ENCODE measurements at places on chromosomes 7 and 10.

- DNase-seq: peak; percentile 15
- peaks cover 15% of the 10 kb centered on the region for H3K4me1 ChIP-seq
- no peaks in the 10 kb centered on the region for H3K36me3 ChIP-seq
- H3K27ac ChIP-seq: no peak within 1 kb of the TSS
- no peak within 1 kb of the TSS for H3K4me3 ChIP-seq
- peaks cover 24% of the 10 kb centered on the region for H3K27me3 ChIP-seq
Observed at GRCh38 chr7:120988591-120989256, at the start of gene CPED1. Gene CPED1 (plus strand): TSS chr7:120988711. CDS start chr7:120989622, 911 bp downstream.

- no peaks in the 10 kb centered on the region for H3K4me1 ChIP-seq
- no peak overlapping the region for H3K4me3 ChIP-seq
- no peaks in the 10 kb centered on the region for H3K36me3 ChIP-seq
- peaks cover 12% of the 10 kb centered on the region for H3K27me3 ChIP-seq
- no peak overlapping the region for H3K27ac ChIP-seq
Observed at GRCh38 chr10:47369251-47369894, 14.7 kb downstream of the ZNF488 start.

DNA sequence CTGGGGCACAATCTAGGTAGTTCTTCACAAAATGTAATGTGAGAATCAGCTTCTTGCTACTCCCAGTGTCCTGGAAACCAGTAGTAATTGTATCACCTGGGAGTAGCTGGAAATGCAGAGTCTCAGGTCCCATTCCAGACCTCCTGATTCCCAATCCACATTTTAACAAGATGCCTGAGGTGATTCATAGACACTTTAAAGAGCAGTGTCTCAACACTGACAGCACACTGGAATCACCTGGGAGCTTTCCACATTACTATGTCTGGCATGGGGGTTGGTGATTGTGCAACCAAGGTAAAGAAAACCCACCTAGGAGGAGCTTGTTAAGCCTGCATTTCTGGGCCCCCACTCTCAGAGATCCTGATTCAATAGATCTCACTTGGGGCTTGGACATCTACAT is 11.1 kb downstream of the DPY19L1 start:
- H3K4me3 ChIP-seq: no peak overlapping the region
- no peaks in the 10 kb centered on the region for H3K36me3 ChIP-seq
- no peak overlapping the region for H3K27ac ChIP-seq
- DNase-seq: no peak
- H3K4me1 ChIP-seq: no peaks in the 10 kb centered on the region

- H3K36me3 ChIP-seq: no peaks in the 10 kb centered on the region
- H3K4me1 ChIP-seq: no peaks in the 10 kb centered on the region
- no peak for DNase-seq
- no peak overlapping the region for H3K4me3 ChIP-seq
Observed at GRCh38 chr7:75663302-75663907, 75.3 kb downstream of the HIP1 start.

DNA sequence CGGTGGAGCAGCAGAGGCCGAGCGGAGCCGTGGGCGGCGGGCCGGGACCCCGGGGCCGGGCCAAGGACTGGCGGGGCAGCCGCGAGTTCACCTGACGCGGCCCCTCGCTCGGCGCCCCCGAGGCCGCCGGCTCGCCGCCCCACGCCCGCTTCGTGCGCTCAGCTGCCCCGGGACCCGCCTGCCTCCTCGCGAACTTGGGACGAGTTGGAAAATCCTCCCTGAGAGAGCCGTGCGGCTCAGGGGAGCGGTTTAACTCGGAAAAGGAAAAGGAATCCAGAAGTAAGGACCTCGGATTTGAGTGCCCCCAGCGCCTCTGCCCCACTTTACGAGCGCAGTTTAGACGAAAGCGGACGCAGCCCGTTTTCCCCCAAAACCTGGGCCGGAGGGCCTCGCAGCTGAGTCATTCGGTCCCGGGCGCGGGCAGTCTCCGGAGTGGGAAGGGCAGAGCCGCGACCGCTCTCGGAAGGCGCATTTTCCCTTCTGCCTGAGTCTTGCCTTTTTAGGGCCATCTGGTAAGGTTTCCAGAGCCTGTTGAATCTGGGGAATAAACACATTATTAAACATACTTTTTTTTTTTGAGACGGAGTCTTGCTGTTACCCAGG is 744 bp downstream of the CREM start:
- H3K4me1 ChIP-seq: peaks cover 46% of the 10 kb centered on the region
- no peaks in the 10 kb centered on the region for H3K36me3 ChIP-seq

DNA sequence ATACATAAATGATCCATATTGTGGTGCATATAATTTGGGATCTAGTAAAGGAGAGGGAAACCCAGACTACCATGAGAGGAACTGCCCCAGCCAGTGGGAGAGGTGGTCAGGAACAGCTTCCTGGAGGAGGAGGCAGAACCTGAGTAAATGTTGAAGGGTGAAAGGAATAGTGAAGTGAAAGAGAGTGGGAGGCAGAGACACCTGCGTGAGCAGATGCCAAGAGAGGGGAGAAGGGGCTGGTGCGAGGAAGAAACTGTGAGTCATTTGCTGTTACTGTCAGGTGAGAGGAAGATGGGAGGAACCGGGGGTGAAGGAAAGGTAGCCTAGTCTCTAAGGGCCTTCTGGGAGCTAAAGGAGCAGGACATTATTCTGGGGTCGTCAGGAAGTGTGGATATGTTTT is 294.8 kb downstream of the GRID1 start:
- DNase-seq: no peak
- no peak overlapping the region for H3K27ac ChIP-seq
- no peaks in the 10 kb centered on the region for H3K4me1 ChIP-seq
- H3K36me3 ChIP-seq: no peaks in the 10 kb centered on the region
- H3K27me3 ChIP-seq: peaks cover 9% of the 10 kb centered on the region

GRCh38 chr7:25725451-25725850 is 426.5 kb upstream of the NFE2L3 start:
- no peak for DNase-seq
- no peaks in the 10 kb centered on the region for H3K36me3 ChIP-seq
- H3K27ac ChIP-seq: no peak overlapping the region

DNA sequence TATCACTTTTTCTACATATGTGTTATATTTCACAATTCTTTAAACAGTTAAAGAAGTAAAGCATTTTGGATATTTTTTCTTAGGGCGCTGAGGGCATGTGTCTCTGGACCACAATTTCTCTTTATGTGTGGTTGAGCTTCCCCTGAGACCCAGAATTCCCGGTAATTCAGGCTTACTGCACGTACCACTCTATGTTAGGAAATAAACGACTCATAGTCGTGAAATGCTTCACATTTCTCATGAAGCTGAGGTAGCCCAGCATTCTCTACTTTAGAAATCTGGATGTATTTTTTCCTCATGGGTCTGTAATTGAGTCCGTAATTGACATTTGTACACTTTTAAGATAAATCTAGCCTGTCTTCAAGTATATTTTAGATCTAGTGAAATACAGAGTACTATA is 170.6 kb downstream of the FZD1 start:
- no peak for DNase-seq
- no peaks in the 10 kb centered on the region for H3K27me3 ChIP-seq
- H3K4me1 ChIP-seq: no peaks in the 10 kb centered on the region
- no peaks in the 10 kb centered on the region for H3K36me3 ChIP-seq

GRCh38 chr10:101774589-101775272 is 1.2 kb downstream of the FGF8 start:
- no peaks in the 10 kb centered on the region for H3K4me1 ChIP-seq
- no peak overlapping the region for H3K4me3 ChIP-seq
- H3K27me3 ChIP-seq: no peaks in the 10 kb centered on the region
- H3K36me3 ChIP-seq: no peaks in the 10 kb centered on the region

- no peaks in the 10 kb centered on the region for H3K36me3 ChIP-seq
- no peak overlapping the region for H3K27ac ChIP-seq
- H3K4me1 ChIP-seq: no peaks in the 10 kb centered on the region
- DNase-seq: no peak
Observed at GRCh38 chr10:6619660-6620059, 39.6 kb upstream of the PRKCQ start.

- no peaks in the 10 kb centered on the region for H3K36me3 ChIP-seq
- no peaks in the 10 kb centered on the region for H3K4me1 ChIP-seq
- H3K4me3 ChIP-seq: no peak overlapping the region
- no peaks in the 10 kb centered on the region for H3K27me3 ChIP-seq
Observed at GRCh38 chr10:34978080-34978479, 112.1 kb downstream of the CUL2 start.

GRCh38 chr7:139455789-139456188 is 27.7 kb downstream of the KLRG2 start:
- no peak overlapping the region for H3K27ac ChIP-seq
- no peaks in the 10 kb centered on the region for H3K36me3 ChIP-seq
- no peak for DNase-seq

DNA sequence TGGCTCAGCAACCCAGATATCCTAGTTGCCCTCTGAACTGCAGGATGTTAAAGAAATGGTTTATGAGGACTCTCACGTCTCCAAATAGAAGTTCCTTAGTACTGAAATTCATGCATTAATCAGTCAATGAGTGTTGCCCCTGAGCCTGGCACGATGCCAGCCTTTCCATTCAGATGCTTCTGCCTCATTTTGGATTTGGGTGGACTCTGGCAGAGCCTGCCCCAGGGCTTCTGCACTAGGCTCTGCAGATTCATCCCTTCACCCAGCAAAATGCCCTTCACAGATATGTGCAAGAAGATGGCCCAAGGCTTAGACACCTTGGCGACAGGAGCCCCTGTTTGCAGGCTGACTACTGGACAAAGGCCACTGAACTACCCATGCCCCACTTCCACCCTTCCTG is 747.8 kb downstream of the GRID1 start:
- no peaks in the 10 kb centered on the region for H3K36me3 ChIP-seq
- no peak overlapping the region for H3K27ac ChIP-seq
- no peak overlapping the region for H3K4me3 ChIP-seq
- peaks cover 28% of the 10 kb centered on the region for H3K4me1 ChIP-seq
- H3K27me3 ChIP-seq: no peaks in the 10 kb centered on the region

GRCh38 chr10:4718544-4718943 is 107.5 kb upstream of the AKR1E2 start:
- H3K4me3 ChIP-seq: no peak overlapping the region
- H3K36me3 ChIP-seq: no peaks in the 10 kb centered on the region
- H3K4me1 ChIP-seq: no peaks in the 10 kb centered on the region
- H3K27ac ChIP-seq: no peak overlapping the region
- no peak for DNase-seq
